Gastrocnemius medialis (tissue), 4 donors: ENCODE measurements at places on chromosomes 5 and 9. TPM values are rescaled to one million over a fixed set of nuclear protein-coding genes. Genes with fewer than 3 reads are reported as not detected.

Gene CCDC187
- not detected for total RNA-seq

Gene FGF10
- total RNA-seq = 2.6 TPM

- no peak overlapping the region for H3K27ac ChIP-seq
- H3K4me1 ChIP-seq = no peaks in the 10 kb centered on the region
- no peak overlapping the region for H3K4me3 ChIP-seq
- no peak for DNase-seq
These were observed 36.2 kb upstream of the IFNK start for GRCh38 chr9:27487927-27488326.

GRCh38 chr9:71719088-71719487 lies 49.2 kb downstream of the CEMIP2 start:
- H3K27me3 ChIP-seq = no peaks in the 10 kb centered on the region
- peak overlapping the region; percentile 31 for H3K27ac ChIP-seq
- H3K4me3 ChIP-seq = no peak overlapping the region
- no peaks in the 10 kb centered on the region for H3K4me1 ChIP-seq
- H3K36me3 ChIP-seq = peaks cover 47% of the 10 kb centered on the region
- no peak for DNase-seq

DNA sequence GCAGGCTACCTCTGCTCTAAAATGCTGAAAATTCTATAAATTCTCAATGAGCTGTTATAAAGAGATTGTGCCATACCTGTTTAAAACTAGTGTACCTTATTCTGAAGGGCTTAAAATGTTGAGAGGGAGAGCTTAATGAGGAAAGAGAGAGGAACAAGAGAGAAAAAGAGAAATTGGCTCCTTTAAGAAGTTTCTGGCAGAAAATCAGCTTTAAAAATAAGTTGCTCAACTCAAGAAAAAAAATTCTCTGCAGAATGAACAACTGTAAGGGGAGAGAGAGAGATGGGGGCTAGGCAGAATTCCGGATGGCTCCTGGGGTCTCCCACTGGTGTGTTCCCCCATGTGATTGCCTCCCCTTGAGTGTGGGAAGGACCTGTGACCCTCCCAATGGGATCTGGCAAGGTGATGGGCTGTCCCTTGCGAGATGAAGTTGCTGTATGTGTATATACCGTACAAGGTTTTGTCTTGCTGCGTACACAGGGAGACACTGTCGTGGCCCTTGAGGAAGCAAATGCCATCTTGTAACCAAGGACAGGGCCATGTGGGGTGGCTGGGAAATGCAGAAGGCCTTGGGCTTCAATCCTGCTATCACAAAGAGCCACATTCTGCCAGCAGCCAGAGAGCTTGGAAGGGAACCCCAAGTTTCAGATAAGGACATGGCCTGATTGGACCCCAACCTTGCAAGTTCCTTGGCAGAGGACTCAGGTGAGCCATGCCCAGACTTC lies 64.3 kb upstream of the S1PR3 start:
- no peak overlapping the region for H3K27ac ChIP-seq
- no peaks in the 10 kb centered on the region for H3K36me3 ChIP-seq
- DNase-seq = no peak
- H3K27me3 ChIP-seq = no peaks in the 10 kb centered on the region
- no peak overlapping the region for H3K4me3 ChIP-seq

GRCh38 chr5:139752506-139753473 lies 42.8 kb upstream of the PSD2 start:
- H3K36me3 ChIP-seq = no peaks in the 10 kb centered on the region
- no peak overlapping the region for H3K4me3 ChIP-seq

- H3K4me1 ChIP-seq = no peaks in the 10 kb centered on the region
- no peak overlapping the region for H3K4me3 ChIP-seq
- no peaks in the 10 kb centered on the region for H3K36me3 ChIP-seq
- no peaks in the 10 kb centered on the region for H3K27me3 ChIP-seq
- H3K27ac ChIP-seq = no peak overlapping the region
These were observed 20.1 kb upstream of the HMCN2 start for GRCh38 chr9:130245474-130245873.

- DNase-seq = no peak
- no peaks in the 10 kb centered on the region for H3K36me3 ChIP-seq
- no peak overlapping the region for H3K4me3 ChIP-seq
- H3K27ac ChIP-seq = no peak overlapping the region
- peaks cover 11% of the 10 kb centered on the region for H3K4me1 ChIP-seq
These were observed 55.4 kb downstream of the CDC14B start for GRCh38 chr9:96564217-96564616.

- no peaks in the 10 kb centered on the region for H3K27me3 ChIP-seq
- H3K4me3 ChIP-seq = no peak overlapping the region
- no peaks in the 10 kb centered on the region for H3K4me1 ChIP-seq
These were observed 585.5 kb downstream of the TLE1 start for GRCh38 chr9:81103597-81104471.

- no peak overlapping the region for H3K27ac ChIP-seq
- H3K4me3 ChIP-seq = no peak overlapping the region
- H3K27me3 ChIP-seq = no peaks in the 10 kb centered on the region
- DNase-seq = no peak
These were observed 65.4 kb upstream of the SPOCK1 start for GRCh38 chr5:137564398-137564961.

- no peak for DNase-seq
- no peaks in the 10 kb centered on the region for H3K36me3 ChIP-seq
- H3K27ac ChIP-seq = no peak overlapping the region
- no peak overlapping the region for H3K4me3 ChIP-seq
- H3K4me1 ChIP-seq = no peaks in the 10 kb centered on the region
- H3K27me3 ChIP-seq = no peaks in the 10 kb centered on the region
These were observed 226.3 kb downstream of the DEPDC1B start for GRCh38 chr5:60473654-60474053.

DNA sequence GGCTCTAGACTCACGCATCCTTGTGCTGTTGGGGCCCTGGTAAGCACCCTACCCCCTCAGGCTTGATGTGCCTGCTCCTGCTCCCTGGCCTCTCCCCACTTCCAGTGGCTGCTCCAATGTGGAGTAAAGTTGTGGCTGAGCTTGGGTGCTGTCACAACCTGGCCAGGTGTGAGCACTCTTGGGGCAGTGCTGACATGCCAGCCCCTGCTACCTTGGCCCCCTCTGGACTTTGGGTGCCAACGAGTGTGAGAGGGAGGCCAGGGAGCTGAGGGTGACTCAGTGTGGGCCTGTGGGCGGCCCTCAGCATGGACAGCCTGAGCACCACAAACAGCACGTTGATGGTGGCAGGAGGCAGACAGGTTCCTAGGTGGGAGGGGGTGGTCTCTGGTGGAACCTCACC lies 870.2 kb upstream of the C9orf72 start:
- no peaks in the 10 kb centered on the region for H3K27me3 ChIP-seq
- H3K36me3 ChIP-seq = no peaks in the 10 kb centered on the region
- no peaks in the 10 kb centered on the region for H3K4me1 ChIP-seq
- DNase-seq = no peak

DNA sequence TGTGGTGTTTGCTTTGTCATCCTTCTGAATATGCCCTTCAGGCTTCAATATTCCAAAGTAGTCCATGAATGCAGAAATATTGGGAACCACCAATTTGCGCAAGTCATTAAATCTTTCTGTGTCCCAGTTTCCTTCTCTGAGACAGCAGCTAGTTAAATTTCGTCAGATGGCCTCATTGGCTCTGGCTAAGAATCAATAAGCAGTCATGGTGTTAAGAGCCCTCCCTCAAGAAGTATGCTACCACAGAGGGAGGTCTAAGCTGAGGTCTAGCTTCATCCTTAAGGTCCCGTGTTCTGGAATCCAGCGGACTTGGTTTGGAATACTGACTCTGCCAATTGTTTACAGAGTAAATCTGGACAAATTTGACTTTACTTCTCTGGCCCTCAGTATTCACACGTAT lies 59.1 kb upstream of the C5orf58 start:
- H3K4me1 ChIP-seq = no peaks in the 10 kb centered on the region
- H3K27me3 ChIP-seq = no peaks in the 10 kb centered on the region
- H3K36me3 ChIP-seq = no peaks in the 10 kb centered on the region
- DNase-seq = no peak
- H3K4me3 ChIP-seq = no peak overlapping the region
